ENCODE measurements at places on chromosomes 12 and 14.
A peak's percentile ranks its signal among the peaks of the same experiment; 100 is the strongest.

DNA sequence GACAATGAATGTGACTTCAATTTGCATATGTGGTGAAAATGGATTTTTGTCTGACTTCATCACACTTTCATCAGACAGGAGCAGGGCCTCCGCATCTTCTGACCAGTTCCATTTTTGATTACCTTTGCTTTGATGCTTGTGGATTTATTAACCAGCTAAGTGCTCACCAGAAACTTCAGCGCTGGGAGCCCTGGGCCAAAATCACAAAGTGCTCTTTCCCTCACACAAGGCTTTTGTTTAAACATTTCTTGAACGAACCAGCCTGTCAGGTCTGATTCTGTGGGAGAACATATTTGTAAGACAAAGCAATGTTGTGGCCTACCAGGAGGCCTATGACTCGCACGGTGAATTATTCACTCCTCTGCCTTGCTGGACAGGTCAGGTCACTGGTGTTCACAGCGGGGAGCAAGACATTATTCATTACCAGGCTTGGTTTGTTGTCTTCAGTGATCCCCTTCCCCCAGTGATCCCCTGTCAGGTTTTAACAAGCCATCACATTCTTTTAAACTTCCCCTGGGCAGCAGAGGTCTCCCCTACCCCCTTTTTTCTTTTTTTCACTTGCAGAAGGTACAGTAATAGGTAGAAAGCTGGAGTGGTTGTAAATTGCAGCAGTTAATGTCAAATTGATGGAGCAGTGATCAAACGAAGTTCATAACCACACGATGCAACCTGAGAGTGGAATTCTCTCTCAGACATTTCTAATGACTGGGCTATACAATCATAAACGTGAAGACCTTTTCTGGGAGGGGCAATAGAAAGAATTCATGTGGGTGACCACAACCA, 167.5 kb upstream of the PRICKLE1 start:
- DNase-seq, result no peak

GRCh38 chr12:63387771-63388170, 236.8 kb upstream of the AVPR1A start:
- no peak for DNase-seq

DNA sequence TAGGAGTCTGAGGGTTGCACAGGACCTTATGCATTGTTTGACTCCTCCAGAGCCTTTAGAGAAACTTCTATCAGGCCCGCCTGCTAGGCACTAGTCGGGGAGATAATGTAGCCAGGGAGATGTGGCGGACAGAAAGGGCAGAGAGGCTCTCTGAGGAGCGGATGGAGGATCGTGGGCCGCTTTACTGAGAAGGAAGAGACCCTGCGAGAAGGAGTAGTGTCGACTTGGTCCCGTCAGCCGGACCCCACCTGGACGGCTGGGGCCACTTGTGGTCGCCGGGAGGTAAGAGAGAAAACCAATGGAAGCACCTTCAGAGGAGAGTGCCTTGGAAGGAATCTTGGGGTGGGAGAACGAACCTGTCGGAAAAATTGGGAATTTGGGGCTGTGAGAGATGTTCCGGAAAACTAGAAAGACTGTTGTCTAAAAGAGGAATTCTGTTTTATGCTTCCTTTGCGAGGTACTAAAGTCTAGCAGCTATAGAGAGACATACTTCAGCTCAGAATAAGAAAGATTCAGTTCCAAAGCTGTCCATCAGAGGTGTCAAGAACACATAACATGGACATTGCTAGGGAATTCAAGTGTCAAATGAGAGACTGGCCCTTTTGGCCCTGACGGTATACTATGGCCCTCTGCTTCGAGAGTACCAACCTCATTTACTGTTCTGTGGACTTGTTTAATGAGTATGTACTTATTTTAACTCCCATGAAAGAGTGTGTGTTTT, 660 bp upstream of the MCRS1 start:
- DNase-seq, result no peak

GRCh38 chr12:122749569-122750332, 2.9 kb upstream of the DENR start:
- no peak for DNase-seq

- no peak for DNase-seq
Measured at GRCh38 chr12:89999699-90000505, 291.3 kb upstream of the ATP2B1 start.

- no peak for DNase-seq
Measured at GRCh38 chr12:212415-212714, 1.6 kb downstream of the SLC6A12 start.

GRCh38 chr12:13505224-13505623, 308.7 kb downstream of the EMP1 start:
- DNase-seq, result no peak

- no peak for DNase-seq
Measured at GRCh38 chr12:5488626-5488955, 56.7 kb downstream of the NTF3 start.

- DNase-seq, result no peak
Measured at GRCh38 chr12:56954057-56954957, 3.1 kb downstream of the RDH16 start.

DNA sequence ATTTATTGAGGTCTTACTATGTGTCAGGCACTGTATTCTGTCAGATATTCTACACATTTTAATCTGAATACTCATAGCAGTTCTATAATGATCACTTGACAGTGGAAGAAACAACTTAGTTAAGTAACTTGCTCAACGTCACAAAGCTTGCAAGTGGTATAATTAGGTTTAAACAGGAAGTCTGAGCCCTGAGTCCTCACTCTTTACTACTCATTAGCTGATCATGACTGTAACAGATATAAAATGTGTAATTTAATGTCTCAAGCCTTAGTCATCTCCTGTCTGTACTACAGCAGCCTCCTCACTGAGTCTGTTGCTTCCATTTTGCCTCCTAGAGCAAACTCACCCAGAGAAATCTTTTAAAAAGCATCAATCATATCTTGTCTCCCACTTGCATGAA, 38.9 kb downstream of the PPP4R4 start:
- DNase-seq, result no peak

DNA sequence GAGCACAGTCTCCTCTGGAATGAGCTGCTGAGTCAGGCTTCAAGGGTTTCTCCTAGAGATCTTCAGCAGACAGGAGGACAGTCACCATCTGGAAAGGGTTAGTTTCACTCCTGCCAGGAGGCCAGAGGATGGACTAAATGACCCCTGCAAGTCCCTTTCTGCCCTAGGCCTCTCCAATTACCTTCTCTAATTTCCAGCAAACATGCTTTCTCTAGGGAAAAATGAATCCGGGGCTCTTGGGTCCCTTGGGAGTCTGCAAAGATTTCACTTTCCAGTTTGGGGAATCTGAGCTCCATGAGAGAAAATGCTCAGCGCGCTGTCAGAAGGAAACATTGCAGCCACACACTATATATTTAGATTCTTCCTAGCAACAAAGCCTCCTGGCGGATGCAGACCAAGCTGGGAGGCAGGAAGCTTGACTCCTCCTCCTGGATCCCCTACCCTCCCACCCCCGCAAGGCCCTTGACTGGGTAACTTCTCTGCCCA, 184.4 kb upstream of the CCND2 start:
- DNase-seq, result no peak

GRCh38 chr12:40168868-40169267, 55.9 kb upstream of the LRRK2 start:
- no peak for DNase-seq

DNA sequence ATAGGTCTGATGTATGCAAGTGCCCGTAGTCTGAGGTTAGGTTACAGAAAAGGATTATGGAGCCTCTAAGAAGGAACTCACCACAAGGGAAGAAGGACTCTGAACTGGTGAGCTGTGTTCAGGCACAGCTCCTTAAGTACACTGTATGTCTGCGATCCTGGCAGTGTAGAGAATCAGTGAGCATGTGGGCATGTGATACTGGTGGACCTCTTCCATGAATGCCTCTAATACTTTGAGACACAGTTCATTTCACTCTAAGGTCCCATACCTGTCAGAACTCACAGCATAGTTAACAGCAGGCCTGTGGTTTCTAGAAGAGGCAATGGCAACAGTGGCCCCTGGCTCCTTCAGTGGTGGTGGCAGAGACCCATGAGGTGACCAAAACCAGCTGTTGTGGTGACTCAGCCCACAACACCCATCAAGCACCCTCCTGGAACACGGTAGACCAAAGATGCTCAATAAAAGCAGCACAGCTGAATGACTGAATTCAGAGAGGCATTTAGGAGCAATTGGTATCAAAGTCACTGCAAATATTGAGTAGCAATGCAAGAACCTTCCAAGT, 6.9 kb upstream of the OR6J1 start:
- no peak for DNase-seq

DNA sequence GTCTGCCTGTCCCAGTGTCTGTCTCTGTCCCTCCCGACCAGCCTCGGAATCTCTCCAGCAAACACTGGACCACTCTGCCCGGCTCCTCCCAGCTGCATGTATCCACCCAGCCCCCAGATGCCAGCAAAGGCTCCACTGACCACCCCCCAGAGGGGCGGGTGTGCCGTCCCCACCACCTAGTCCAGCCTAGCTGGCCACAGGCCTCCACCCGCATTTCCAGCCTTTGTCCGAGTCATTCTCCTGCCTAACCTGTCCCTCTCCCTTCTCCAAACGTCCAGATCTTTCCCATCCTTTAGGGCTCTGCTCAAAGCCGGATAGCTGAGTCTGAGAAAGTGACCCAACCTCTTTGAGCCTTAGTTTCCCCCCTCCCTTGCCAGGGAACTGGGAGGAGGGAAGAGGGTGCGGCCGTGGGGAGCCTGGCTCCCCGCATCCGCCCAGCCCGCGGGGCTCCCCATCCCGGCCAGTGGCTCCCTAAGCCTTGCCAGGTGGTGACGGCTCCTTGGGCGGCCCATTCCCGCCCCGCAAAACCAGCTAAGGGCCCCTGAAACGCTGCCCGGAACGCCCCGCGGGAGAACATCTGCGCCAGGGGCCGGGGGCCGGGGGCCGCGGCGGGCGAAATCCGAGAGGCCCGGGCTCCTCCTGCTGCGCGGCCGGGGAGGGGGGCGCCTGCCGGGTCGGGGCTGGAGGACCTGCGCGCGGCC, 34.6 kb upstream of the ANKRD9 start:
- no peak for DNase-seq

GRCh38 chr14:61836184-61836583, 74.0 kb downstream of the SNAPC1 start:
- DNase-seq, result no peak

DNA sequence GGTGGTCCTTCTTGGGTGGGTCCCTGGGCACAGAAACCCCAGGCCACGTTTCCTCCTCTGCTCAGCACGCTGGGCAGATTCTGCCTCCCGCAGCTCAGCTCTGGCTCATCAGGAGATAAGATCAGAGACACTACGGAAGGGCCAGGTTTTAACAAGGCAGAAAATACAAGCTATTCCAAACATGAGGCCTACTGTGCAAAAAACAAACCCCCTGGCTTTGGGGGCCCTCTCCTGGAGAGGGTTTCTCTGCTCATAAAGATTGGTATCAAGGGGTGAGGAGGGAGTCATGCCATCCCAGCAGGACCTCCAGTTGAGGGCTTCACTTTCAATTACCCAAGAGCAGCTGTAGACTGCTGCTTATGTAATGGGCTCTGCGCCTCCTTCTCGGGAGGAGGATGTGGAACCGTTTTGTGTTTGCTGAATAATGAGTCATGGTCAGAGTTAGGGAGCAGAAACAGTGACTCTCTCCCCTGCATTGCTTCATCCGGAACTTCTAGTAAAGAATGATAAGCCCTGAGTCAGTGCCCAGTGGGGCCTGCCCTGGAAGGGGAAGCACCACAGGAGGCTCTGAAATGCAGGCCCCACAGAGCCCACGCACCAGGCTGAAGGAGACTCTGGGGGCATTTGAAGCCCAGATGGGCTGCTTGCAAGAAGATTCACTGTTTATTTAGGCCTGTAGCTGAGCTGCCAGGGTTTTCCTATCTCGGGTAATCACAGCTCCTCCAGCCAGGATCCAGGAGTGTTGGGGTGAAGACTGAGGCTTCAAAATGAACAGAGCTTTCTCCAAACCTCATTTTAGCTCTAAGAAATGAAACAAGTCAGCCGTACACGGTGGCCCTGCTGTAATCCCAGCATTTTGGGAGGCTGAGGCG, 79.3 kb downstream of the SSPN start:
- no peak for DNase-seq

- DNase-seq, result no peak
Measured at GRCh38 chr12:87678453-87678852, 350.7 kb downstream of the C12orf50 start.

GRCh38 chr12:53170215-53170614, 10.3 kb upstream of the ZNF740 start:
- DNase-seq, result no peak

GRCh38 chr12:132204063-132204792, 60.0 kb downstream of the NOC4L start:
- no peak for DNase-seq

DNA sequence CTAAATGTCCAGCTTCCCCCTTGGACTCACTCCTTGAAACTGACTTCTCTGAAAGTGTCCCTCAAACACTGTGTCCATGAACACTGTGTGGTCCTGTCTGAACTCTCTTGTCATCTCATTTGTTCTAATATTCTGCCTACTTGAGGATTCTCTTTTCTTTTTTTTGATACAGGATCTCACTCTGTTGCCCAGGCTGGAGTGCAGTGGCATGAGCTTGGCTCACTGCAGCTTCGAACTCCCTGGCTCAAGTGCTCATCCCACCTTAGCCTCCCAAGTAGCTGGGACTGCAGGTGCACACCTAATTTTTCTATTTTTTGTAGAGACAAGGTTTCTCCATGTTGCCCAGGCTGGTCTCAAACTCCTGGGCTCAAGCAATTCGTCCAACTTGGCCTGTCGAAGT, 4.9 kb upstream of the HEBP1 start:
- no peak for DNase-seq

- DNase-seq, result no peak
Measured at GRCh38 chr12:11031307-11031706, at the start of gene TAS2R31. Gene TAS2R31, minus strand, starts transcription at chr12:11031407. Its CDS starts 72 bp downstream, at chr12:11031335.

DNA sequence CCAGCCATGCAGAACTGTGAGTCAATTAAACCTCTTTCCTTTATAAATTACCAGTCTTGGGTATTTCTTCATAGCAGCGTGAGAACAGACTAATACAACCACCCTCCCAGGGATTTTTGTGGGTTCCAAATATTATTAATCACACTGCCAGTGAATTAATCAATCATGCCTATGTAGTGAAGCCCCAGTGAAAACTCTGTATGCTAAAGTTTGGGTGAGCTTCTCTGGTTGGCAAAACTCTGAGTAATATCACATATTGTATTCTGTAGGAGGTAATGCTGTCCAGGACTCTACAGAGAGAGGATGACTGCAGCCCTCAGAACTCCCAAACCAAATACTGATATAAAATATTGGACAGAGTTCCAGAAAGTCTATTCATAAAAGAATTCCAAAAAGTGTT, 216.9 kb downstream of the RPAP3 start:
- DNase-seq, result no peak

GRCh38 chr12:32285489-32285888, 113.9 kb upstream of the FGD4 start:
- no peak for DNase-seq

GRCh38 chr12:130826151-130826801, 12.8 kb downstream of the STX2 start:
- peak; percentile 68 for DNase-seq

- DNase-seq, result no peak
Measured at GRCh38 chr14:21978184-21978998, 304.8 kb upstream of the OR4E1 start.

GRCh38 chr14:20855652-20856291, 35.4 kb upstream of the RNASE3 start:
- DNase-seq, result no peak

DNA sequence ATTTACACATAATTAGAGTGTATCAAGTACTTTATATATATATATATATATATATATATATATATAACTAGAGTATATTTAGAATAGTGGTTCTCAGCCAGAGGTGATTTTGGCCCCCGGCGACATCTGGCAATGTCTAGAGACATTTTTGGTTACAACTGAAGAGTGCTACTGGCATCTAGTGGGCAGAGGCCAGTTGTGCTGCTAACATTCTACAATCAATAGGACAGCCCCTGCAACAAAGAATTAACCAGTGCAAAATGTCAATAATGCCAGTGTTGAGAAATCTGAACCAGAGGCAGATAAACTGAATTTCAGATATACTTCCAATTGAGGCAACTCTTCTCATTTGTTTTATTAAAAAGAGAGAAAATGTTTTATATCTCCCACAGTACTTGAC, 8.9 kb downstream of the GTF2A1 start:
- DNase-seq, result no peak
